ENCODE measurements at places on chromosomes 5 and 9. TPM values are rescaled to one million over a fixed set of nuclear protein-coding genes. Genes with fewer than 3 reads are reported as not detected.

Gene FOXD4L3
- not detected for total RNA-seq

Gene SPATA31A3
- total RNA-seq: not detected

Gene OR5C1
- total RNA-seq: not detected

Gene MYORG
- 3.9 TPM for total RNA-seq

Gene PTGDS
- 0.38 TPM for total RNA-seq

Gene OBP2B
- not detected for total RNA-seq

Gene AFAP1L1
- 137 TPM for total RNA-seq

Gene HAND1
- total RNA-seq: not detected

All from bladder microvascular endothelial cell (primary cell).